NT2/D1 (cell line): ENCODE measurements at places on chromosomes 2 and 18.

DNA sequence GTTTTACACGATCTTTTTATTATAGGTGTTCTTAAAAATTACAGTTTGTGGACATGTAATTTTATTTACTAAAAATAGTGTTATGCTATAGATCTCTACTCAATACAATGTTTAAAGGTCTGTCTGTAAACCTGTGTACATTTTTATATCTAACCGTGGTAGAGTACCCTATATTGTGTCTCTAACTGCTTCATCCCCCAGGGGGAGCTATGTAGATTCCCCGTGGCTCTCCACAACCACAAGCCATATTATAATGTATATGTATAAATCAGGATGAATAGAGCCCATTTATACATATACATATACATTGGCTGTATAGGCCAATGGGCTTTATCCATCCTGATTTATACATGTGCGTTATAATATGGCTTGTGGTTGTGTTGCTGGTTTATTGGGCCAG is 59.4 kb downstream of the ADAM23 start:
- no peak for DNase-seq

DNA sequence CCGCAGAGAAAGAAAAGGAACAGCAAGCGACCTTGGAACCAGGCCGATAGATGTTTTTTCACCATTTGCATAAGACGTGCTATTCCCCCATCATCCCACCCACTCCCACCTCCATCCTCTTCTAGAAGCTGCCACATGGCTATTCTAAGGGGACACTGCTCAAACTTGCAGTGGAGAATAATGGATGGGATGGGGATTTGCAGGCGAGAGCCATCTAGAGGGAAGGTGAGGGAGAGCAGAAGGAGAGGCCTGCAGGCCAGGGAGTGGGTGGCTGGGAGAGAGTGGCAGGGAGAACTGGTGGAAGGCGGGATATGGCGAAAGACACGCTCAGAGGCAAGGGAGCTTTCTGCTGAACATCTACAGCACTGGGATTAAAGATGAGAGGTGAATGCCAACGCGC is 84.9 kb downstream of the MAPK4 start:
- no peak for DNase-seq

GRCh38 chr2:132766573-132766972 is 96.6 kb upstream of the LYPD1 start:
- DNase-seq = no peak

- no peak for DNase-seq
Observed at GRCh38 chr2:85248773-85249509, 78.8 kb downstream of the TGOLN2 start.

DNA sequence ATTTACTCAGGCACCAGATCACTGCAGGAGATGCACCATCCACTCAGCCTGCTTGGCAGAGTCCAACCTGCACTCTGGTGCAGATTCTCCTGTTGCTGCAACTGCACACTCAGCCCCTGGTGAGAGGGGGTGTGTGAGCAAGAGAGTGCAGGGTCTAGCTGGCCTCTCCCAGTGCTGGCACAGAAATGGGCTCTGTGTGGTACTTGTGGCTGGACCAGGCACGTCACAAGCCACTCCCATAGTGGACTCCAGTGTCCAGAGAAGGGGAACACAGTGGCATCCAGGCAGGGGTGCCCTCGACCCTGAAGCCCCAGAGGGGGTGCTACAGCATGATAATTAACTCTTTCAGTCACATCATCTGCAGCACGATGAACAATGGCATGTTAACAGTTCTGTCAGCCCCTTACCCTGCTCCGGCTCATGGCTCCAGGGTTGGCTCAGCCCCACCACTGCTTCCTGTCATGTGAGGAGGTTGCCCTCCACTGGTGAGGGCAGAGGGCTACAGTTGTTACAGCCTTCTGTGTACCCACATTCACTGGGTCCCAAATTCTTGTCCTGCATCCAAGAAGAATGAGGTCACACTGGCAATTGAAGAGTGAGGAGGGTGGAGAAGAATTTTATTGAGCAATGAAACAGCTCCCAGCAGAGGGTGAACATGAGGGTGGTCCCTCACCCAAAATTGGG is 135.7 kb downstream of the EVA1A start:
- no peak for DNase-seq

DNA sequence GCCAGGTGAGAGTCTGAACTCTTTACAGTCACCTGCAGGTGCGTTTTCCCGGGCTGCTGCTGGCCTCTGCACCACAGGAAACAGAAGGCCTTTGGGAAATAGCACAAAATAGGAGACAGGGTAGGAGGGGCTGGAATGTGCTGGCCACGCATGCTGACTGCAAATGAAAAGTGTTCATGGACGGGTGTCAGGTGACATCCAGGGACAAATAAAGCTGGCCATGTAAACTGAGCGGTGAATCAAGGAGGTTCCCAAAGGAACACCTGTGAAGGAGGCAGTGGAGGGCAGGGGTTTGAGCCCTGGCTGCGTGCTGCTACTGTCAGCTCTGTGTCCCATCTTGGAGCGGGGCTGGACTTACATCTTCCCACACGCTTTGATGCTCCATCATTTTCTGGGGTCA is 42.4 kb upstream of the GBX2 start:
- DNase-seq = no peak

GRCh38 chr2:100018341-100019193 is 123.8 kb downstream of the AFF3 start:
- DNase-seq = no peak

DNA sequence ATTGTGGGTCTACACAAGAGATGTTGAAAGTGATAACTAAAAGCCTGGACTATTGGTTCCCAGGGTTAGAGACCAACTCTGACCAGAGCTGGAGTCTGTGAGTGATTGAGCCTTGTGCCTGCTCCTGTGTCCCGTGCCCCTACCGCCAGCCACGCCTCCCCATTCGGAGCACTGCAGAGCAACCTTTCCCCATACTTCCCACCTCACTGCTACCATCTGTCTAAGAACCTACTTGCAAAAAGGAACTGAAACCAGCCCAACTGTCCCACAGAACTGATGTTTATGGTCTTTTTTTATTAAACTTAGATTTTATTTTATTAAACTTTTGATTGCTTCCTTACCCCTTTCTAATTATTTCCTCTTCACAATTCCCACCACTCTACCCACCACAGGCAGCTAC is 300.3 kb upstream of the MGAT5 start:
- DNase-seq = no peak

GRCh38 chr2:104254017-104254416 is 599.9 kb upstream of the POU3F3 start:
- no peak for DNase-seq

DNA sequence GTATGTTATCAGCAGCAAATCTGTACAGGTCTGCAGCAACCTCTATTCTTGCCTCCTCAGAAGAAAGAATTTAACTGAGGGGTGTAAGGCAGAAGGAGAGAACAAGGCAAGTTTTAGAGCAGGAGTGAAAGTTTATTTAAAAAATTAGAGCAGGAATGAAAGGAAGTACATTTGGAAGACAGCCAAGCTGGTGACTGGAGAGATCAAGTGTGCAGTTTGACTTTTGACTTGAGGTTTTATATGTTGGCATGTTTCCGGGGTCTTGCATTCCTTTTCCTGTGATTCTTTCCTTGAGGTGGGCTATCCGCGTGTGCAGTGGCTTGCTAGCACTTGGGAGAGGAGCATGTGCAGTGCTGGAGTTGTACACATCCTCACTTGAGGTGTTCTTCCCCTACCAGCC is 16.5 kb upstream of the CERS6 start:
- DNase-seq = no peak

DNA sequence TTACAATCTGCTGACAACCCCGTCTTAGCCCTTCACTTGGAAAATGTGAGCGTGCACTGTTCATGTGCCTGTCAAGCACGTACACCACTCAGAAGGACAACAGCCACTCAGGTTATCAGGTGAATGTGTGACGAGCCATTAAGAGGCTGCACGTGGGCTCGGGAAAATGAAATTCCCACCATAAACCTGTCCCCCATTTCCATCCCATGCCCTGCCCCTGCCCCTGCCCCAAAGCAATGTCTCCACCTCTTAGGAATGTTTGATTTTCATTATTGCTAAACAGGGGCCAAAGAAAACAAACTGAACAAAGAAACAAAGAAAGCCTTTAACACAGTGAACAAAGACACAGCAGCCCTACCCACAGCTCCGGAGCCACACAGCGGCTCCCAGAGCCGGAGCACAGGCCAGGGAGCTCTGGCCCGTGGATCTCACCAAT is 90.5 kb downstream of the TMEM18 start:
- DNase-seq = no peak

DNA sequence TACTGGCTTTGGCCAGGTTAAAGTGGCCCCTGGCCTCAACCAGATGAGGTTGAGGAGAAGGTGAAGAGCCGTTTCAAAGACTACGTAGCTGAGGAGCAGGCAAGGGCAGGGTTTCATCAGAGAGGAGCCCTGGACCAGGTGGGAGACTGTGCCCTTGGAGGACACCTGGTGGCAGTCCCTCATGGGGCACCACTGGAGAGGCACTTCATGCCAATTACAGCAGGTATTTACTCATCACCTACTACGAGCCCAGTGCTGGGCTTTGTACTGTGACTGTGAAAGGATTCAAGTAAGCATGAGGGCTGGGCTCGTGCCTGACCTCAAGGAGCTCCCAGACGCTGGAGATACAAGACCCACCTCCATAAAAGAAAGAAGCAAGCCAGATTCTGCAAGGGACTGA is 37.6 kb downstream of the SMAD7 start:
- no peak for DNase-seq

- no peak for DNase-seq
Observed at GRCh38 chr2:40680547-40680946, 228.7 kb upstream of the SLC8A1 start.

- DNase-seq = no peak
Observed at GRCh38 chr18:49127471-49128190, 176.9 kb upstream of the SMAD7 start.

- DNase-seq = no peak
Observed at GRCh38 chr2:66695226-66695735, 260.4 kb downstream of the MEIS1 start.

DNA sequence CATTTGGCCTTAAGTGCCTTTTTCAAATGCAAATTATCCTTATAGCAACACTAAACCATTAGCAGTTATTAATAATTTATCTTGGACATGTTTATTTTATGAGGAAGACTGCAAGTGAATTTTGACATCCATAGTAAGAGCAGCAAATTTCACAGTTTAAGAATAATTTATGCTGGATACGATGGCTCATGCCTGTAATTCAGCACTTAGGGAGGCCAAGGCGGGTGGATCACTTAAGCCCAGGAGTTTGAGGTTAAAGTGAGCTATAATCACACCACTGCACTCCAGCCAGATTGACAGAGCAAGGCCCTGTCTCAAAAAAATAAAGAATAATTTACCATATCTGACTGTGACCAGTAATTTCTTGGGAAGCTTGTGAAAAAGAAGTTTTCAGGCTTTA is 286.2 kb downstream of the TMX3 start:
- DNase-seq = no peak

DNA sequence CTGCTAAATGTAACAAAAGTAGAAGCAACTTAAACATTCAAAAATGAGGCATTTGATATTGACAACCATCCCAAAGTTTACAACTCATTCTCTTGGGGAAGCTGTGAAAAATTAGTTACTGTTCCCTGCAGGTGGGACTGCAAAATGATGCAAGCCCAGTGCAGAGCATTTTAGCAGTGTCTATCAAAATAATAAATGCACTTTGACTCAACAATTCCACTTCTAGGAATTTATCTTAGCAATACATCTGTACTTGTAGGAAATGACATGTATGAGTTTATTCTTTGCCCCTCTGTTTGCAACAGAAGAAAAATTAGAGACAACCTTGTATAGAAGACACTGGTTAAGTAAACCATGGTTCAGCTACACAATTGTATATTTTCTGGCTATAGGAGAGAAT is 48.0 kb upstream of the TLK1 start:
- no peak for DNase-seq

DNA sequence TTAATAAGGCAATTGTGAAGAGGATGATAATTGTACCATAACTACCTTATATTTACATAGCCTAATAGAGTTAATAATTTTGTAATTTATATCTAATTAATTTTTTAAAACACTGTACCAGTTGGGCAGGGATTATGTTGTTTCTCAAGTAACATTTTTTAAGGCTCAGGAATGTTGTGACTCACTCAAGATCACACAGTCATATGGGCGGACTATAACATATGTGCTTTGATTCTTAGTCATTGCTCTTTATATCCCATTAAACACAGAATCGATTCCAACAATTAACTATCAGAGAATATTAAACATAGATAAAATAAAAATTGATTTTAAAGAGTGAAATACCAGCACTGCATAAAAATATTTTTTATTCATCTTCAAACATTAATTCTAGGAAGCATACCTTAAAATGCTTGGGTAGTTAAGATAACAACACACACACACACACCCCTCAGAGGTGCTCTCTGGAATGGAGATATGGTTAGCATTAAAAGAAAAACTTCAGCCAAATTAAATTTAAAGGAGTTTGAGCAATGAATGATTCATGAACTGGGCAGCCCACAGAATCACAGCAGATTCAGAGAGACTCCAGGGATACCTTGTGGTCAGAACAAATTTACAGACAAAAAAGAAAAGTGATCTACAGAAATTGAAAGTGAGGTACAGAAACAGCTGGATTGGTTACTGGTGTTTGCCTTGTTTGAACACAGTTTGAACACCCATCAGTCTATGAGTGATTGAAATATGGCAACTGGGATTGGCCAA is 869.4 kb upstream of the ID2 start:
- DNase-seq = no peak

DNA sequence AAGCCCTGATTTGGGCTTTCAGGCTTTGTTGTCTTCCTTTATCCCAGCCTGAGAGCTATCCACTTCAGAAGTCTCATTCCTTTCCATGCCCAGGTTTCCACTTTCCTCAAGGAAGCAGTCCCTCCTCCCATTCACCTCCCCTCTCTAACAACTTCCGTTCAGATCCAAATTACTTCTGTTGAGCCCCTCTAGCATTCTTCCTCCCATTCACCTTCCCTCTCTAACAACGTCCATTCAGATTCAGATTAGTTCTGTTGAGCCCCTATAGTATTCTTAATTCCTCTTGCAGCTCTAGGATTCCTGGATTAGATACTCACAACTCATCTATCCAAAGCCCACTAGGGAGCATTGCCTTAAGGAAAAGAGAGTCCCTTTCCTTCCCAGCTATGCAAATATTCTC is 216.8 kb downstream of the RAD51AP2 start:
- DNase-seq = peak; percentile 83

GRCh38 chr2:42764096-42764495 is at the start of gene OXER1:
TSS of gene OXER1 (minus strand) at chr2:42764135. CDS start at chr2:42764062, 73 bp downstream.
- DNase-seq = no peak

DNA sequence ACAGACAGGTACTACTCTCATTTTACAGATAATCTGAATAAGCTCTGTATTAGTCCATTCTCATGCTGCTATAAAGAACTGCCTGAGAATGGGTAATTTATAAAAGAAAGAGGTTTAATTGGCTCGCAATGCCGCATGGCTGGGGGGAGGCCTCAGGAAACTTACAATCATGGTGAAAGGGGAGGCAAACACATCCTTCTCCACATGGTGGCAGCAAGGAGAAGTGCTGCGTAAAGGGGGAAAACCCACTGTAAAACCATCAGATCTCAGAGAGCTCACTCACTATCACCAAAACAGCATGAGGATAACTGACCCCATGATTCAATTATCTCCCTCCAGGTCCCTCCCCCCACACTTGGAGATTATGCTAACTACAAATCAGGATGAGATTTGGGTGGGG is 254.4 kb downstream of the KCNE4 start:
- peak; percentile 42 for DNase-seq

- DNase-seq = no peak
Observed at GRCh38 chr2:113084249-113085000, 16.7 kb downstream of the IL1F10 start.

- DNase-seq = no peak
Observed at GRCh38 chr2:16406496-16407289, 258.9 kb downstream of the CYRIA start.
